Hepatic stellate cell (primary cell): ENCODE measurements at places on chromosomes 6 and 20.
A peak's percentile ranks its signal among the peaks of the same experiment; 100 is the strongest.

DNA sequence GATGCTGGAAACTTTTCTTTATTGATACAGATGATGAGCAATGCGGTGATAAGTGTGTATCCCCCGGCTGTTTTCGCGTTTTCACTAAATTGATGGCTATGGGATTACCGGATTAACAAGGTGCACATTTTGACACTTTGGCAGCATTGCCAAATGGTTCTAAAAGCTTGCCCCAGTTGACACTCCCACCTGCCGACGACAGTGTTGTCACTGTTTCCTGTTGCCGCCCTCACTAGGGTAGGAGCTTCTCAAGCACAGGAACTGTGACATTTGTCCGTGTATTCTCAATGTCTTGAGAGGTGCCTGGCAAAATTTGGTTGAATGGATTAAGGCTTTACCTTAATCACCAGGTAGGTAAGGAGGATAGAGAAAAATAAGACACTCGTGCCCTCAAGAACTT is 9.8 kb upstream of the MAPK13 start:
- no peak for DNase-seq

GRCh38 chr6:169429001-169429400 is 175.4 kb upstream of the THBS2 start:
- no peak for DNase-seq

GRCh38 chr6:156885562-156885961 is 108.4 kb downstream of the ARID1B start:
- no peak for DNase-seq

- peak; percentile 95 for DNase-seq
Measured at GRCh38 chr20:36861875-36862801, 13.8 kb upstream of the TLDC2 start.

- DNase-seq, result no peak
Measured at GRCh38 chr20:49394264-49394663, 88.2 kb downstream of the KCNB1 start.

DNA sequence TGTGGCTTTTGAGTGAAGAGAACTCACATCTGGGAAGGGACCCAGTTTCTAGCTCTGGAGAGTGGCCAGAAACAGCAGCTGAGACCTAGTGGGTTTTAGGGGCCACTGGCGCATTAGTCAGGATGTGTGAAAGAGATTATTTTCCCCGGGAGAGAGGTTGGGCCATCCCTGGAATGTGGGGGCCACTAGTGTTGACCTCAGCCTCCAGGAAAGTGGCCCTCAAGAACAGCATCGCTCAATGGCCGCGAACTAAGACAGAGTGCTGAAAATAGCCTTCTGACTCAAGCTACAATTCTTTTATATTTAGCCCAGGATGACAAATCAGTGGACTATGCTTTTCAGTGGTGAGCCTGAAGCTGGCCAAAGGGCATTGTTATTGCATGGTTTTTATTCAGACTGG is 210.4 kb upstream of the RNF24 start:
- DNase-seq, result peak; percentile 87

GRCh38 chr20:62227977-62228958 is 8.2 kb upstream of the HRH3 start:
- DNase-seq, result no peak

DNA sequence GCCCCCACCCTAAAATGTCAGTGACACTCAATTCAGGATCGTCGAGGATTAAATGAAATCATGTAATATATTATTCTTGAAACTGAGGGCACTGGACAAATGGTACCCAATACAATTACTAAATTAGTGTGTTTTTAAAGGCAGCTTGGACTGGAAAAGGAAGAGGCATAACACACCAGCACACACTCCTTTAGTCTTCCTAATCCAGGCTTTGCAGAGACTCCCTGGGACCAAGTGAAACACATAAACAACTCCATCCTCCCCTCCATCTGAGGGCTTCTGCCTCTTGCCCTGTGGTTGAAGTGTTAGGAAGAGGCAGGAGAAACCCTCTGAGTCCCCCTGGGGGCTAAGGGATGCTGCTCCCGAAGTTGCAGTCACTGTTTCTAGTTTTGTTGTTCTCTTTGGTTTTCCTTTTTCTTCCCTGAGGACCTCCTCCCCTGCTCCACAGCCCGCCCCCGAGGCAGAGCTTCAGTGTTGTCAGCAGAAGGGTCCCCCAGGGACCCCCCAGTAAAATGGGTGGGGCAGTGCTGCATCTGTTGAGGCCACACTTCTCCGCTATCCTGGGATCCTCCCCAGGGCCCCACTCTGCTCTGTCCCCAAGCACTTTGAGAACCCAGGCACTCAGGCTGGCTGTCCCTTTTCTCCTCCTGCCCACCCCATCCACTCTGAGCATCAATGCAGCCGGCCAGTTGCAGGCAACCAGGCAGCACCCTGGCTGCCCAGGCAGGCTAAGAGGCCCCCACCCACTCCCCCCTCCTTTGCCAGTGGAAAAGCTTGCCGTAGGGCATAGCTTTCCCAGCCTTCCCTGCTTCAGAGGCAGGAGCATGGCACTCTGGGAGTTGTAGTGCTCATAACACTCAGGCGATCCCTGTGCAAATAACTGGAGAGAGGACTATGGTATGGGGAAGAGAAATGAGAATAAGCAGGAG is 5.9 kb downstream of the TMEM63B start:
- DNase-seq, result peak; percentile 84

- DNase-seq, result no peak
Measured at GRCh38 chr6:15101130-15101529, 144.7 kb upstream of the JARID2 start.

DNA sequence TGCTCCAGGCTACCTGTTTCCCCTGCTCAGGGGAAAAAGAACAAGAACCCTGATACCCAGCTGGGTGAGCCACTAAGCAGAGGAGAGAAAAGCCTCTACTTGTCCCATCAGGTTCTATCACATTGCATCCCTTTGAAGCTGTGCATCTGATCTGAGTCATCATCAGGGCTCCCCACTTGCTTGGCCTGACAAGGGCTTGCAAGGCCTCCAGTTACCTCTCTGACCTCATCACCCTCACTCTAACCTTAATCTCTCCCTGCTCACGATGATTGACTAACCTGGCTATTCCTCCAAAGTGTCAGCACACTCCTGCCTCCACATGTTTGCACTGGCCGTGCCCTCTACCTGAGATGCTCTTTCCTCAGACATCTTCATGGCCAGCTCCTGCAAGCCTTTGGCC is 309.5 kb upstream of the CHD6 start:
- DNase-seq, result no peak

DNA sequence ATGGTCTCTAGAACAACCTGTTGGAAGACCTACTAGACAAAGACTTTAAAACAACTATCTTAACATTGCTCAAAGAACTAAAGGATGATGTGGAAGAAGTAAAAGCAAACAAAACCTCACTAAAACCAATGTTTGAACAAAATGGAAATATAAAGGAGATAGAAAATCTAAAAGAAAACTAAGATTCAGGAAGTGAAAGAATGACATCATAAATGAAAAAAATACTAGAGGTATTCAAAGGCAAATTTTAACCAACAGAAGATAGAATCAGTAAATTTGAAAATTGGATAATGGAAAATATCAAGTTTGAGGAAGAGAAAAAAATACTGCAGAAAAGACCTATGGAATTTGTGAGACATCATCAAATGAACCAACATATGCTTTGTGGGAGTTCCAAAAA is 914.1 kb upstream of the GJE1 start:
- DNase-seq, result no peak

GRCh38 chr20:25573288-25574251 is 11.8 kb downstream of the NINL start:
- peak; percentile 63 for DNase-seq

- DNase-seq, result no peak
Measured at GRCh38 chr6:142385352-142385751, 83.5 kb downstream of the ADGRG6 start.

- DNase-seq, result no peak
Measured at GRCh38 chr20:57663241-57663640, 43.0 kb upstream of the ZBP1 start.

- no peak for DNase-seq
Measured at GRCh38 chr6:166221040-166221439, 53.4 kb upstream of the TBXT start.

- DNase-seq, result no peak
Measured at GRCh38 chr6:79671600-79672266, 40.6 kb downstream of the SH3BGRL2 start.

DNA sequence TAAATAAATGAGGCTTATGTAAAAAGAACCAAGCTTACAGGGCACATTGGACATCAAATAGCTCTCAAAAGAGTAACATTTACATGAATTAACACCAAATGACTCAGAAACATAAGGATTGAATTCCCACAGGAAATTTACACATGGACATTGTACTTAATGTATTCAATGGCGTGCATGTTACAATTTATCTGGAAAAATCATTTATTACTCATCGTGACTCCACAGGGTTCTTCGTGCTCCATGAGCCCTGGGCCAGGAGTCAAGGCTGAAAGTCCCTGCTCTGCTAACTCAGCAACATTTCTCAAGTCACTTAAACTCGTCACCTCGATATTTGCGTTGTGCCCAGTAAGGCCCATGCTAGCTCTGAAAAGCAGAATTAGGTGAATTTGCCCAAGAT is 158.5 kb downstream of the PHACTR1 start:
- no peak for DNase-seq

GRCh38 chr6:109087661-109088264 is 6.9 kb downstream of the SESN1 start:
- no peak for DNase-seq

DNA sequence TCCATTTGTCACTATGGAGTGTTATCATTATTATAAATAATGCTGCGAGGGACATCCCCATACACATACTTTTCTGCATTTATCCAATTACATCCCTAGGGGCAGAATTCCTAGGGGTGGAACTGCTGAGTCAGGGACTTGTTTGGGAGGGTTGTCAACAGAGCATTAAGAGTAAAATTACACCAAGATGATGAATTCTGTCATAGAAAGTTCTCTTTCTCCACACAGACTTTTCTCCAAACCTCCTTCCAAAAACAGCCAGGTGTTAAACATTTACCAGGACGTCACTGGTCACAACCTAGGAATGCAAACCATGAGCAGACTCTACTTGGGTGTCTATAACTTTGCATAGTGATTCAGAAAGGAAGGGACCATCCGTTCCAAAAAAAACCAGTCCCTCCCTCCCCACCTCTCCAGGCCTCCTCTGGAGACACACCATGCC is 95.5 kb downstream of the PRND start:
- DNase-seq, result peak; percentile 50

GRCh38 chr20:3420211-3420707 is 12.8 kb upstream of the DNAAF9 start:
- DNase-seq, result no peak

GRCh38 chr6:11766589-11767450 is 11.8 kb downstream of the ADTRP start:
- peak; percentile 84 for DNase-seq

- DNase-seq, result no peak
Measured at GRCh38 chr20:55386686-55387085, 618.6 kb downstream of the CBLN4 start.

DNA sequence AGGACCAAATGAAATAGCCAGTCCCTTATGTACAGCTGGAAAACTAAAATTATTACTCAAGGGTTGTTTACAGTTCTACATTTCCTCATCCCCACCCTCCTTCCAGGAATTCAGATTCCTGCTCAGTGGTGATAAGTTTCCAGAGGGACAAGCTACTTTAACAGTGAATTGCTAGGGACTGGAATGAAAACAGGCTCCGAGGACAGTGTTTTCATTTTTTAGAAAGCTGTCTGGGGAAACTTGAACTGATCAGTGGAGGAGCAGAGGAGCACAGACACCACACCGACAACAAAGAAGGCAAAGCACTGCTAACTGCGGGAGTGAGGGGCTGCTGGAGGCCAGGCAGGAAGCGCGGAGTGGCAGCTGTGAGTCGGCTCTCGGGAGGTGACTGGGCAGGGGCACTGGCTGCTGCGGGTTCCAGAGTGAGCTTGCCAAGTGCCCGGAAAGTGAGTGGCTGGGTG is 322.2 kb downstream of the ESR1 start:
- peak; percentile 59 for DNase-seq

DNA sequence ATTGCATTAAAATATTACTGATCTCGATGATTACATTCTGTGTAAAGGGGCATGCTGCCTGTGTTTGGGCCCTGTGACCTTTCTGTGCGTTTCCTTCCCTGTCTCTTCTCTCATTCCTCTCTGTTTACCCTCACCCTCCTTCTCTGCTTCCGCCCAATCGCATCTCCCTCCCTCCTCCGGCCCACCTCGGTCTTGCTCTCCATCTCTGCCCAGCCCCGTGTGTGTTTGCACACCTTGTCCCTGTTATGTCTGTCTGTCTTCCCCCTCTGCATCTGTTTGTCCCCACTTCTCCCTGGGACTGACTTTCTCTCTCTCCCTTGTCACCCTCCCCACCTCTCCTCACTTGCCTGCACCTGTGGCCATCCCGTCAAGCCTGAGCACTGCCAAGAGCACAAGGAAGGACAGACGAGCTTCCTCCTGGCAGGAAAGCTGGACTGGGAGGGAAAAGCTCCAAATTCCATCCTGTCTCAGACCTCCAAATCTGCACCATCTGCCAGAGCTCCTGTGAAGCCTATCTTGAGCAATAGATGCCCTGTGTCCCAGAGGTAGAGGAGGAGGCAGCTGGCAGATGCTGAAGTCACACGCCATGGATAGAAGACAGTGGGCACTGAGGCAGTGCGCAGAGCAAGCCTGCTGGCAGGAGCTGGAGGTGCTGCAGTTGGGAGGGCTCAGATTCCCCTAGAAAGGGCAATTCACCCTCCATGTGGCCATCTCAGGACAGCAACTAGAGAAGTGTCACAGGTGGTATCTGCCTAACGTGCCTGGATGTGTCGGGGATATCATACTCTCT is 172.3 kb downstream of the PTPRT start:
- DNase-seq, result no peak

DNA sequence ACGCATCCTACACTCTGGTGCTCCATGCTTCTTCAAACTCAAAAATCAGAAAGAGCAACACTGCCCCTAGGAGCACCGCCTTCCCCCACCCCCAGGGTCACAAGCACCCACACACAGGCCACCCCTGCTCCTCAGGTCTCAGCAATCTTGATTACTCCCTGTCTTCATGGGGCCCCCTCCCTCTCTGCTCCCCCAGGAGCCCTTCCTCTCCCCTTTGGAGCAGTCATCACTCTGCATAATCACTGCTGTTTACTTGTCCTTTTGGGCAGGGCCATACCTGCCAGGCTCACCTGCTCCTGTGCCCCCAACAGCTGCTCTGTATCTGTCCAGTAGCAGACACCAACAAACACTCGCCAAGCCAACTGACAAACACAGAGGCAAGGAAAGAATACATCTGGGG is 7.6 kb upstream of the SYNDIG1 start:
- DNase-seq, result no peak

DNA sequence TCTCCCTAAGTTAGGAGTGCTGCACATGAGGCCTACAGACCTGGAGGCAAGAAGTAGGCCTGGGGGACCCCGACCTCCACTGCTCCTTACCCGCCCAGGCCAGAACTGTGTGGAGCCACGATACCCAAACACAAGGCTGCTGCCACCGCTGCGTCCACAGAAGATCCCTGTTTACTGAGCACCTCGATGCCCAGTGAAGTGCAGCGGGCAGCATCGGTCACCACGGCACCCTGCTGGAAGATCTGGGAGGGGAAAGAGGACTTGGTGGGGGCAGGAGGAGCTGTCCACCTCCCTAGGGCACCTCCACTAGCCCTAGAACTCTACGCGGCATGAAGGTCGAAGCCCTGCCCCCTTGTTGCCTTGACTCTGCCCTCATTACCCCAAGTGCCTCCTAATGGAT is 9.9 kb downstream of the GGT7 start:
- DNase-seq, result no peak
